ENCODE measurements at places on chromosomes 2 and 18.

GRCh38 chr2:118668431-118669424 is 178.7 kb downstream of the EN1 start:
- DNase-seq = no peak

DNA sequence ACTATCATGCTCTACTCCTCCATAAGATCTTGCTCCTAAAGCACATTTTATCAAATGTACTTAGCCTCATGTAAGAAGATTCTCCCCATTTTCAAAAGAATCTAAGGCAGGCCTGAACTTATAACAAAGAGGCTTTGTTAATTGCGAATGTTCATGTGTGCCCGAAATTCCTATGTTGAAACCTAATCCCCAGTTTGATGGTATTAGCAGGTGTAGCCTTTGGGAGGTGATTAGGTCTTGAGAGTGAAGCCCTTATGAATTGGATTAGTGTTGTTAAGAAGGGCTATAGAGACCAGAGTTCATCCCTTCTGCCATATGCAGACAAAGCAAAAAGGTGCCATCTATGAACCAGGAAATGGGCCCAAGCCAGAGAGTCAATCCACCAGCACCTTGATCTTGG is 234.5 kb downstream of the PAX3 start:
- DNase-seq = no peak

GRCh38 chr18:3725115-3725514 is 275.1 kb downstream of the TGIF1 start:
- DNase-seq = no peak

DNA sequence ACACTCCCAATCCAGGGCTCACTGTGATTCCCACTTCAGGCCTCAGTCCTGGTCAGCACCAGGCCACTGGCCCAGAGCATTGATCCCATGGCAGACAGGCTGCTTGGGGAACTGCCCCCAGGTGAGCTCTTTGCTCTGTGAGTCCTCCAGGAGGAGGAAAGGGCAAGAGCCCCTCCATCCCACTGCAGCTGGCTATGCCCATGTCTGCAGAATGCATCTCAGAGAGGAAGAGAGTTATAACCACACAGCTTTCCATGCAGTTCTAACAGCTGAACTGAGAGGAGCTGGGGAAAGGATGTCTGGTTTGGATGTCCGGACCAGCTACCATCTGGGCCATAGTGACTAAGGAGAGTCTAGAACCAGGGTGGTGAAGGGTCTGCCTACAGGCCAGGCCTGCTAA is 230.3 kb downstream of the DYSF start:
- no peak for DNase-seq

DNA sequence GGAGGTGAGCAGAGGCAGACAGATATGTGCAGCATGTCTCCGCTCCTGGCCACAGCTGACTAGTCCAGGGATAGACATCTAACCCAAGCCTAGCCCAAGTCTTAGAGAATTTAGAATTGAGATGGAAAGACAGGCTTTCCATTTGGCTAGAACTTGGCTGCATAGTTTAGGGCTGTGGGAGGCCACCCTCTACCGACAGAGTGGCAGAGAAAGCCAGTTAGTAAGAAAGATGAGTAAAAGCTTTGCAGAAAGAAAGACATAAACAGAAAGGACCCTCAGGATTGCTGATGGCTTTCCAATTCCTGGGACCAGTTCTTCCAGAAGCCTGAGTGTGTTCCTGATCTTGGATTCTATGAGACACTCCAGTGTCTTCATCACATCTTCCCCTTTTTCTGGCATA is 62.1 kb downstream of the DYM start:
- no peak for DNase-seq

DNA sequence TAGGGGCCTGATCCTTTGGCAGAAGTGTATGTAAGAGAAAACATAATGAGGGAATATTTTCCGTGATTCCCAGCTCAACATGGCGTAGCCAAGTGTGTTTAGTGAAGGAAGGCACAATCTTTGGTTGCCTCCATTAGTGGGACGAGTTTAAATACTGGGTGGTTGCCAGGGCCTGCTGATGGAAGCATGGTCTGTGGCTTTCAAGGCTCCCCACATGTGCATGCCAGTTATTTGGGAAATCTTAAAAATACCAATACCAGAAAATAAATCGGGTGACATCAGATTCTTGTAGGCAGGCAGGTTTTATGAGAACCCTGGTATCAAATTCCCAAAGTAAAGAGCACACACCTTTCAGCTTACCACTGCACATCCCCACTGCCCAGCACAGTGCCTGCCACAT is 7.1 kb downstream of the MYL12A start:
- DNase-seq = no peak

GRCh38 chr2:98478088-98478551 is 33.5 kb downstream of the INPP4A start:
- no peak for DNase-seq

GRCh38 chr2:106085181-106085940 is 108.7 kb downstream of the UXS1 start:
- peak; percentile 55 for DNase-seq
